Pulmonary artery endothelial cell (primary cell): ENCODE measurements at places on chromosomes 1 and 21. TPM values are rescaled to one million over a fixed set of nuclear protein-coding genes. Genes with fewer than 3 reads are reported as not detected.

TMEM240 gene
- total RNA-seq, result 2.2 and 3.0 TPM in 2 replicates

FMN2 gene
- not detected in 2 replicates for total RNA-seq

TRMT13 gene
- total RNA-seq, result 6.1 and 19.6 TPM in 2 replicates

ADCY10 gene
- not detected in 2 replicates for total RNA-seq

PRAMEF1 gene
- total RNA-seq, result not detected in 2 replicates

AMY1C gene
- total RNA-seq, result not detected in 2 replicates

PIK3R3 gene
- total RNA-seq, result 10.7 and 11.4 TPM in 2 replicates

REN gene
- total RNA-seq, result not detected in 2 replicates

CTSK gene
- 20.5 and 194 TPM in 2 replicates for total RNA-seq

CDK18 gene
- 0.18 TPM in 1 of 2 replicates, not detected in the other for total RNA-seq

CHODL gene
- total RNA-seq, result 0.07 TPM in 1 of 2 replicates, not detected in the other

CYP4B1 gene
- total RNA-seq, result not detected in 2 replicates

LCE2C gene
- total RNA-seq, result not detected in 2 replicates

OR2T29 gene
- not detected in 2 replicates for total RNA-seq

DNA sequence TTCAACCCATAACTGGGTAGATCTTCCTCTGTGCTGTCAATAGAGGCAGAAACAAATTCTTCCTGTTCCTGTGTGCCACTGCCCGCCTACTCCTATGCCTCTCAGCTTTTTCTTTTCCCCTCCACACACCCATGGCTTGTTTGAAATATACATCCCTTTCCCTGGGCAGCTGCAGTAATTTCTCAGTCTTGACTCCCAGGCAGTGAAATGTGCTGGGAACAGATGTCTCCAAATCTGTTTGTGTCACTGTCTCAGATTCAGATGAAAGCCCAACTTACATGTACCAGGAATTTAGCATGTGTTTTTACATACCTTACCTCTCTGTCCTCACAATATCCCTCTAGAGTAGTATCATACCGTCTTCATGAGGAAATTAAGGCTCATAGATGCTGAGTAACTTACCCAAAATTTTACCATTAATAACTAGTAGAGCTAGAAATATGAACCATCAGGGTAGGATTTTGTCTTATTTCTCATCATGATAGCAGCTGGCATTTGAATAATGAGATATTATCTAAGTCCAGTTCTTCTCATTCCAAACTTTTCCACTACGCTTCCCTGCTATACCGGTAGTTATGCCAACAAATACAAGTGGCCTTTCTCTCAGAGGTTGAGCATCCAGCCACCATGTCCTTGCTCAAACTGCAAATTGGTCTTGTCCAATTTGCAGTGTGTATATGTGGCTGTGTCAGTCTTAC lies 4.7 kb upstream of the VASH2 start:
- DNase-seq, result no peak

DNA sequence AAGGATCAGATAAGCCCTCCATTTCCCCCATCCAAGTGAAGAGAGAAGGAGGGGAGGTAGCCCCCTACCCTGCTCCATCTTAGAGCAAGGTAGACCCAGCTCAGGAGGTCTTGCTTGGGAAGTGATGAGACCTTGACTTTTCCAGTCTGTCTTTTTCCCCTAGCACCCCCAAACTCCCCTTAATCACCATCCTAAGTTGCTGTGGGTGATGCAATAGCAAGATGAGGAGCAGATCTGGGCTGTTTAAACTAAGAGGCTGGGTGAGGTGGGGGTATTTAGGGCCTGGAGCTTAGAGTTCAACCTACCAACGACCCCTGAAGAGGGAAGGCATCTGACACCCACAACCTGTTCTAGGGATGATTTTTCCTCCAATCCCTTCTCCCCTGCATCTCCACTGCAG lies 1.7 kb downstream of the ATP1A2 start:
- DNase-seq, result no peak

DNA sequence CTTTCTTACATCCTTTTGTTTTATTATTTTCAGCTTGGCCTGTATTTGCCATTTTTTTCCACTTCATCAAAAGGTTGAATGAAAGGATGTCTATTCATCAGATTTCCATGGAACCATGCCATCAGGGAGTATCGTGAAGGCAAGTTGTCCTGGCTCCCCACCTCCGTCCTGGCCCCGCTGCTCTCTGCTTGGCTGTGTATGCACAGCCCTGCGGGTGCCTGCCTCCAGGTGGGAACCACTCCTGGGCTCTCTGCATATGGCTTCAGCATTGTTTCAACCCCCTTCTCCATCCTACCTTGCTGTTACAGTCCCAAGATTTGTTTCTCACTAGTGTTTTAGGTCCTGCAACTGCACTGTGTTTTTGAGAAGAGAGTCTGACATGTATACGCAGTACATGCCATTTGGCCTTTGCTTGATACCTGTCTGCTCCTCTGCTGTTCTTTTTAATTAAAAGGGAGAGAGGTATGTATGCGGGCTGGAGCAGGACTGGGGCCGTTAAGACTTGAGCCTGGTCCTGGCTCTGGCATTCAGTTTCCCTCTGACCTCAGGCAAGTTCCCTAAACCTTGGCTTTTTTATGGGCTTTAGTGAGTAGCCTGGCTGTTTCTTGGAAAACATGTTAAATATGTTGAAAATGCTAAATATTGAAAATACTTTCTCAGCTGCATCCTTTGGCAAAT lies 69.9 kb upstream of the GCLM start:
- DNase-seq, result no peak

DNA sequence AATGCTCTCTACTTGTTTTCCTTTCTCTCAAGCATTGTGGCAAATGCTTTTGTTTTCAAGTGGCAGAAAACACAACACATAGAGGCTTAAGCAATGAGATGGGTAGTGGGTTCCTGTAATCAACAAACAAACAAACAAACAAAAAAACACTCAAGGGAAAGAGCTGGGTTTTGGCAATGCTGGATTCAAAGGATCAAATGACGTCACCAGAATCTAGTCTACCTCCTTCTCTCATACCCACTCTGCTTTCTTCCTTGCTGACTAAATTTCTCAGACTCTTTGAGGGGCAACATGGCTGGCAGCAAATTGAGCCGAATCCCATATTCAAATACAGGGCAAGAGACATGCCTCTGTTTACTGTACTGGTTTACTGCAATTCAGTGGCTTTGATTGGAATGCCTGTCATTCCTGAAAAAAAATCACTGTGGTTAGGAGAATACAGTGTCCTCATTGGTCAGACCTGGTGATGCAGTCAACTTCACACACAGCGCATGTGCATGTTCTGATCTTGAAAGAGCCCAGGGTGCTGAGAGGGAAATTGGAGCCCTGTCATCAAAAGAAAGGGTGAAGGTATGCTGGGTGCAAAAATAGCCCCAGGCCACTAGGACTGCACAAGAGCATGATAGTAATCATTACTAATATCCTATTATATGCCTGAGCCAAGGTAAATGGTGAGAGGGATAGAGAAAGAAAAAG lies 356.2 kb downstream of the KCTD3 start:
- no peak for DNase-seq

DNA sequence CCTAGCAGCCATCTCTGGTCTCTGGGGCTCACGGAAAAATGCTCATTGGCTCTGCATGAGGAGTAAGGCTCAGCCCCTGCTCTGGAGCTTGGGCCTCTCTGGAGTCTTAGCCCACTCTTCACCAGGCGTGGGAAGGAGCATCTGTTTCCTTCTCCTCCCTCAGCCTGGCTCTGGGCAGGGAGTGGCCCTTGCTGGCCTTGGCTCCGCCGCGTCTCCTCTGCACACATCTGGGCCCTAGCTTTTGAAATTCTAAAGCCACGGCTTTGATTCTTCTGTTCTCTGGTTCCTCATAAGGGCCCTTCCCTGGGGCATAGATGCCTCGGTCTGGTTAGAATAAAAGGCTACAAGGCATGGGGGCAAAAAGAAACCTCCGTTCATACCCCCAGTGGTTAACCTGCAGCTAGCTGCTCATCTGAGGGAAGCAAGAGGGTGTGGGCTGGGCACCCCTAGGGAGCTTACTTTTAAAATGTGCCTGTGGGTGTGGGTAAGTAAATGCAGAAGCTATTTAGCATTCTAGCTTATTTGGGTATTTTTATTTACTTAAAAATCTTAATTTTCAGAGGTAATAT lies 145.6 kb downstream of the CAMTA1 start:
- DNase-seq, result no peak

GRCh38 chr1:16206547-16207317 lies 5.7 kb downstream of the ARHGEF19 start:
- DNase-seq, result peak; percentile 93

- peak; percentile 33 for DNase-seq
Observed at GRCh38 chr1:205988585-205988995, 14.6 kb downstream of the RAB7B start.

DNA sequence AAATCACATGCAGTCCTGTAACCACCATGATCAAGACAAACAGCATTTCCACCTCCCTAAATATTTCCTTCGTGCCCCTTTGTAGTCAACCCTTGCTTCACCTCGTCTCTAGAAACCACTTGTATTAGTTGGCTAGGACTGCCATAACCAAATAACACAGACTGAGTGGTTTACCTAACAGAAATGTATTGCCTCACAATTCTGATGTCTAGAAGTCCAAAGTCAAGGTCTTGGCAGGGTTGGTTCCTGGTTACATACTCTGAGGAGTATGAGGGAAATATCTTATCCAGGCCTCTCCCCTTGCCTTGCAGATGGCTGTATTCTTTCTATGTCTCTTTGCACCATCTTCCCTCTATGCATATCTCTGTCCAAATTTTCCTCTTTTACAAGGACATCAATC lies 23.3 kb upstream of the FRRS1 start:
- no peak for DNase-seq

- peak; percentile 49 for DNase-seq
Observed at GRCh38 chr1:56469640-56470371, 109.6 kb downstream of the PLPP3 start.

GRCh38 chr1:116853680-116854402 lies 55.9 kb upstream of the PTGFRN start:
- peak; percentile 77 for DNase-seq

DNA sequence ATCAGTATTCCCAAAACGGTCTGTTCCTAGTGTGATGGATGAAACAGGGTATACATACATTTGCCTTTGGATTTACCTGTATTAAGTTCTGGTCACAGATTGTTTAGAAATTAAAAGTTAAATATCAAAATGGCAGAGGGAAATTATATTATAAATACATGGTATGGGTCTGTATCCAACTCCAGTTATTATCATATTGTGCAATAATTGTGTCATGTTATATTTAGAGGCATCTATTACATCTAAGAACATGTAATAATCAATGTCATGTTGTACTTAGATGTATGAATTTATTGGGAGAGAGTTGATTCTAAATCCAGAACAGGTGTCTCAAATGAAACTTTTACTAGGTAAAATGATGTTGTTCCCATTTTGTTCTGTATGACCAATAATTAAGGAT lies 79.6 kb downstream of the SNX7 start:
- no peak for DNase-seq

GRCh38 chr1:245678860-245679411 lies 524.2 kb downstream of the KIF26B start:
- no peak for DNase-seq

GRCh38 chr1:203342192-203342940 lies 8.6 kb downstream of the FMOD start:
- DNase-seq, result no peak

- DNase-seq, result no peak
Observed at GRCh38 chr1:27886353-27886679, 14.0 kb downstream of the THEMIS2 start.

- no peak for DNase-seq
Observed at GRCh38 chr1:89310976-89311375, 38.3 kb upstream of the GBP5 start.

DNA sequence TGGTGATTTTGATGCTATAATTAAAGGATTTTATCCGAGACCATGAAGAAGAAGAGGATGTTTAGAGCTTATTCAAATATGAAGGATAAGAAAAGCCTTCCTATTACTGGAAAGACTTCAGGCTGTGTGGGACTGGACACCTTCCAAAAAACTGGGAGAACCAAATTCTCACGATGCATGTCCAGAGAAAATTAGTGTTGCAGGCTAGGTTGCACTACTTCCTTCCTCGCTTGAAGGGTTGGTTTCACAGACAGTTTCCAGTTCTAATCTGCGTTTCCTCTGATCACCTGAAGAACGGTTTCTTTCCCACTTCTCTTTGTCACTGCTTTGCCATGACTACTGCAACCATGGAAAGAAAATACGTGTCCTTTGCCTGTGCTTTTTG lies 2.0 kb downstream of the MTARC2 start:
- DNase-seq, result no peak

- DNase-seq, result no peak
Observed at GRCh38 chr1:223363057-223363855, 720 bp downstream of the SUSD4 start.

- DNase-seq, result no peak
Observed at GRCh38 chr1:223076362-223076761, 66.7 kb downstream of the TLR5 start.

DNA sequence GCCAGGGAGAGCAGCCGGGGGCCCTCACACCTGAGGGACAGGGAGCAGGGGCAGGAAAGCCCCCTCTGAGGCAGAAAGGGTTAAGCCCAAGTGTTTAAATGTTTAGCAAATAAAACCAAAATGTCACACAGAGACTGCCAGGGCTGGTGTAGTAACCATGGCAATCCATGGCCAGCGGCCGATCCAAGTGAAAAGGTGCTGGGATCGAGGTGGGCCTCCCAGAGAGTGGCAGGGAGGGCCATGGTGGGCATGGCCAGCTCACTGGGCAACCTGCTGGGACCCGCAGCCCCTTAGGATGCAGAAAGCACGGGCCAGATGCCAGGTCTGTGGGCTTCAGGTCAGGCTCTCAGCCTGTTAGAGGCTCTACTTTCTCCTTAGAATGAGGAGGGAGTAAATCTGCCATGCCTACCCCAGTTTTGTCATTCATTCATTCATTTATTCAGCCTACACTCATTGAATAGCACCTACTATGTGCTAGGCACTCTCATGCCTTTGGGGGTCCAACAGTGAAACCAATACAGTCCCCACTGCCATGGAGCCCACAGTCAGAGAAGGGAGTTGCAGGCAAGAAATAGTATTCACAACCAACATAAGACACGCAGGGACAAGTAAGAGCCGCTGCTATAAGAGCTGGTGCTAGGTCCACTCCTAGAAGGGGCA lies 56.1 kb downstream of the KCNN3 start:
- DNase-seq, result no peak

DNA sequence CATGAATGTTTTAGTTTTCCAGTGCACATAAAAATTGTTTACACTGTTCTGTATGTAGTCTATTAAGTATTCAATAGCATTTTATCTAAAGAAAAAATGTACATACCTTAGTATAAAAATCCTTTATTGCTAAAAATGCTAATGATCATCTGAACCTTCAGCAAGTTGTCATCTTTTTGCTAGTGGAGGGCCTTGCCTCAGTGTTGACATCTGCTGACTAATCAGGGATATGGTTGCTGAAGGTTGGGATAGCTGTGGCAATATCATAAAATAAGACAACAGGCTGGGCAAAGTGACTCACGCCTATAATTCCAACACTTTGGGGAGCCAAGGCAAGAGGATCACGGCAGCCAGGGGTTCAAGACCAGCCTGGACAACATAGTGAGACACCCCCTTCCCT lies 9.0 kb downstream of the DYNLT5 start:
- DNase-seq, result no peak
